ENCODE measurements at places on chromosomes 16 and 17.

DNA sequence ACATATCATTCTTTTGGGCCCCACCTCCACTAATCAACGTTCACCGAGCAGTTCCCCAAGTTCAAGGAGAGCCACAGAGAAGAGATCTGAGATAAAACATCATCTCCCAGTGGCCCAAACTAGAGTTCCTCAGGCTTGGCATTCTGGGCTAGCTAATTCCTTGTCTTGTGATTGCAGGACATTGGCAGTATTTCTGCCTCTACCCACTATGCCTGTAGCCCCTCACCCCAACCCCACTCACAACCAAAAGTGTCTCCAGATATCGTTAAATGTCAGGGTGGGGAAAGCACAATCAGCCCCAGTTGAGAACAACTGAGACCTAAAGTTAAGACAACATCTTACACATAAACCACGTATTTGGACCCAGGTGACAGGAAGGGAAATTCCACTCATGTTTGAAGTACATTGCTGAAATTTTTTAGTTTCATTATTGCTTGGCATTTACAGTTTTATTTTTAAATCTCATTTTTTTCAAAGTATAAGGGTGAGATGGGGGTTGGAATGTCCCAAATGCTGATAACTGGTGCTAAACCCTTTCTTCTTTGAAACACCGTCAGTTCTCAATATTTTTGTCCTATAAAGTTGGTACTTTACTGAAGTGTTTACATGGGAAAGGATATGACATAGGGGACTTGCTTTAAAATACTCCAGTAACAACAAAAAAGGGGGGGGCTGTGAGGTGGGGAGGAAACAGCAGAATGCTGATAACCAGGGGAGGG, 13.6 kb downstream of the ZC3H7A start:
- peak; percentile 13 for DNase-seq

GRCh38 chr17:45149669-45150664, 1.7 kb downstream of the HEXIM1 start:
- peak; percentile 81 for DNase-seq

- no peak for DNase-seq
Observed at GRCh38 chr17:34709158-34709754, 129.9 kb downstream of the TMEM132E start.

DNA sequence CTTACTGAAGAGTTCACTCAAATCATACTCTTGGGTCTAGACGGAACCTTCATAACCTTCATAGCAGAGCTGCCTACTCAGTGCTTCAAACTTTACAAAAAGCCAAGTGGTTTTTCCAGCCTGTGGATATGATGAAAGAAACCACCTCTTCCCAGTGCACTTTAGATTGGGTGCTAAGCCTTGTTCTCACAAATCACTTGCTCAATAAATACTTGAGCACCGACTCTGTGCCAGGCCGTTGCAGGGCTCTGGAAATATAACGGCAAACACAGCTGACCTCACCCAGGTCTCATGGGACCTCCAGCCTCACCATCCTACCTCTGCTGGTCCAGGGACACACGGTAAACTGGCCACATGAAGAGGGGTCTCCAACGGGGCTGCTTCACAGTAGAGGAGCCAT, 35.7 kb downstream of the CDRT4 start:
- no peak for DNase-seq

- no peak for DNase-seq
Observed at GRCh38 chr17:61805399-61805798, 57.9 kb downstream of the BRIP1 start.

- DNase-seq, result no peak
Observed at GRCh38 chr17:6439951-6440350, 4.3 kb upstream of the PIMREG start.

- no peak for DNase-seq
Observed at GRCh38 chr16:64773184-64773583, 348.7 kb downstream of the CDH11 start.

- no peak for DNase-seq
Observed at GRCh38 chr17:52666264-52666663, 507.8 kb upstream of the CA10 start.

DNA sequence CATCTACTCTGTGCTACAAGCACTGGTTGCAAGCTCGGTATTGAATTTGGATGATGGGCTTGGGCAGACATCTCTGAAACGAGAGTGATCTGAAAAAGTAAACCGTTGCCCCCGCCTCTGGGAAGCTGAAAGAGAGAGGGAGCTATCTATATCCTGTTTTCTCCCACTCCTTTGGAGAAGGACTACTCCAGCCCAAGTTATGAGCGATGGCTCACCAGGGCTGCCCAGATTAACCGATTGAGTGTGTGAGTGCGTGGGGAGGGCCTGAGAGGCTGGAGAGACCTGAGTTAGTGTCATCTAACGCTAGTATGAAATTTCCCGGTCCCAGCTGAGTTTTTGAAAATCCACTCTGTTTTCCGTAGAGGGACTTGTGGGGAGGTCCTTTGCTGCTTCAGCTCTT, 11.5 kb downstream of the MGAT5B start:
- DNase-seq, result no peak

DNA sequence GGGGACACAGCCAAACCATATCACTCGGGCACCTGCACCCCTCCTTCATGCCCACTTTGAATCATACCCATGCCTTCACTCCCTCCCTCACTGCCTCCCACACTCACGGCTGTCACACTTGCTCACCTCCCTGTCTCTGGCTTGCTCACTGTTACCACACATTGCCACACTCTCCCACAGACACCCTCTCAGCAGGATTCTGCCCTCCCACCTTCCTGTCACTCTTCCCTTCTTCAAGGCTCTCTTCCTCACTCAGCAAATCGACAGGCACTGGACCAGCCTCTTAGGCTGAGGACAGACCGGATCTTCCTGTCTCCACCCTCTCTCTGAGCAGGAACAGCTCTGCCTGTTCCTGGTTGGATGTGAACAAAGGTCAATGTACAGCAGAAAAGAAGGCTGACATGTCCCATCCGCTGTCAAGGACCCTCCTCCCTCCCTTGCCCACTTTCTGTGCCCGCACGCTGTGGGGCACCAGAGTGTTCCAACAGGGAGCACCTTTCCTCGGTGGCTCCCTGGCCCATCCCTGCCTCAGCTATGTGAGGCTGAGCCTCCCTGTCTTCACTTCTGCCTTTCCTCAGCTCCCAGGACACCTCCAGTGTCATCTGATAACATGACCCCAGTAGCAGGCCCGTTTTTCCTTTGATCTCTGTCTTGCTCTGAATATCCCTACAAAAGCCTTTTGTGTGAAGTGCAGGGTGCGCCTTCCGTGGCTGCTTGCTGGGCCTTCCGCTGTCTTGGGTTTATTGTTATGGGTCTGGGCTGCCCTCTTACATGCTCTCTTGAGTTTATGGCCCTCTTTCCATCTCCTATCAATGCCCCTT, 47.0 kb downstream of the CCDC182 start:
- no peak for DNase-seq

- DNase-seq, result no peak
Observed at GRCh38 chr16:72371307-72372086, 199.5 kb upstream of the PMFBP1 start.

GRCh38 chr17:58968426-58969061, 138.1 kb downstream of the TRIM37 start:
- peak; percentile 40 for DNase-seq

DNA sequence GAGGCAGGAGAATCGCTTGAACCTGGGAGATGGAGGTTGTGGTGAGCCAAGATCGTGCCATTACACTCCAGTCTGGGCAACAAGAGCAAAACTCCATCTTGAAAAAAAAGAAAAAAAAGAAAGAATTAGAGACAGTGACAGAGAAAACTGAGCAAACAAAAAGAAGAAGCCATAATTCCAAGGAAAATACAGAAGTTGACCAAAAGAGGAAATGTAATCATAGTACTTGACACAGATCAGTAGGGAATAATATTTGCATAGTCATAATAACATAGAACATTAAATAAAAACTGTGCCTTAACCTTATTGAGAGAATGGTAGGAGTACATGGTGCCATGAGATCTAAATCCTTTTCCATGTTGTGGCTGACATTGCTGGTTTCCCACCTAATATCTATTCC, 14.7 kb upstream of the USP31 start:
- DNase-seq, result no peak

GRCh38 chr17:12659500-12659899, 6.2 kb upstream of the MYOCD start:
- no peak for DNase-seq

GRCh38 chr16:28604186-28604565, 5.7 kb downstream of the SULT1A1 start:
- DNase-seq, result no peak

DNA sequence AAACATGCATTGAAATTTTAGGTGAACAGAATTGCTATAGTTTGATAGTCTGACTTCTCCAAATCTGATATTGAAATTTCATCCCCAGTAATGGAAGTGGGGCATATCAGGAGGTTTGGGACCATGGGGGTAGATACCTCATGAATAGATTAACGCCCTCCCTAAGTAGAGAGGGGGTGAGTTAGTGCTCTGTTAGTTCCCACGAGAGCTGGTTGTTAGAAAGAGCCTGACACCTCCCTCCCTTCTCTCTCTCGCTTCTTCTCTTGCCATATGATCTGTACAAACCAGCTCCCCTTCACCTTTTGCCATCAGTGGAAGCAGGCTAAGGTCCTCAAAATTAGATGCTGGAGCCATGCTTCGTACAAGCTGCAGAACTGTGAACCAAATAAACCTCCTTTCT, 78.8 kb downstream of the BRIP1 start:
- DNase-seq, result no peak

DNA sequence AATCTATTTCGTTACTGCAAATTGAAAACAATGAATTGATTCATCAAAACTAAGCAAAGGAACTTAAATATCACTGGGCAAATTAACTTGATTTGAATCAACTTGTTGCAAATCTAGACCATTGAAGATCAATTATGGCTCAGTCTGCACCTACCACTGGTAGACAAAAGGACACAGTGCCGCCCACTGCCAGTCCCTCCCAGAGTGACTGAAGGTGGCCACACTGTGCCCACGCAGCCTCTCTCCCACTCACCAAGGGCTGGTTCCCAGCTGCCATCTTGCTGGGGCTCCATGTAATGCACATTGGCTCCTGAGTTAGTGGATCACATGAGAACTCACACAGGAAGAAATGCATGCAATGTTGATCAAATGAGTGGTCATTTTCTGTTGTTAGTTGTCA, 78.1 kb downstream of the PLXDC1 start:
- no peak for DNase-seq

DNA sequence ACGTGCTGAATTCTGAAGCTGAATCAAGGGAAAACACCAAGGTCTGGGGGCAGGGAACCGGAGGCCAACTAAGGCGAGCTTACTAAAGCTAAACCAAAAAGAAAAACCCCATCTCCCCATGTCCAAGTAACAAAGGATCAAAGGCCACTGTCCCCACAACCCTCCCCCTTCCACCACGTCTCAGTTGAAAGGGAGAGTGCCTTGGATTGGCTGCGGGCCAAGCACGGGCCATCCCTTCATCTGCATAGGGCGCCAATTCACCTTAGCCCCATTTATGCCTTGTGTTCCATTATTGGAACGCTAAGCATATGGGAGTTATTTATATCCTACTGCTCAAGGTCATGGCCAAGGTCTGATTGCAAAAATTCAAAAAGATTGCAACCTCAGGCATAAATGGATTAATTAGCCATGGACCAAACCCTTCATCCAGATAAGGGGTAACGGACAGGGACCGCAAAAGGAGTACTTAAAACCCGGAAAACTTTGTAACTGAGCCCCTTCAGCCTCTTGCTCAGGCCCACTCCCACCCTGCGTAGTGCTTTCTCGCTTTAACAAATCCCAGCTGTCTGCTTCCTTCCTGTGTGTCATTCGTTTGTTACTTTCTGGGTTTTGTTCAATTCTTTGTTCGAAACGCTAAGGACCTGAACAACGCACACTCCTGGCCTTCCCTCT, 740 bp upstream of the ATP6V0D1 start:
- peak; percentile 79 for DNase-seq

DNA sequence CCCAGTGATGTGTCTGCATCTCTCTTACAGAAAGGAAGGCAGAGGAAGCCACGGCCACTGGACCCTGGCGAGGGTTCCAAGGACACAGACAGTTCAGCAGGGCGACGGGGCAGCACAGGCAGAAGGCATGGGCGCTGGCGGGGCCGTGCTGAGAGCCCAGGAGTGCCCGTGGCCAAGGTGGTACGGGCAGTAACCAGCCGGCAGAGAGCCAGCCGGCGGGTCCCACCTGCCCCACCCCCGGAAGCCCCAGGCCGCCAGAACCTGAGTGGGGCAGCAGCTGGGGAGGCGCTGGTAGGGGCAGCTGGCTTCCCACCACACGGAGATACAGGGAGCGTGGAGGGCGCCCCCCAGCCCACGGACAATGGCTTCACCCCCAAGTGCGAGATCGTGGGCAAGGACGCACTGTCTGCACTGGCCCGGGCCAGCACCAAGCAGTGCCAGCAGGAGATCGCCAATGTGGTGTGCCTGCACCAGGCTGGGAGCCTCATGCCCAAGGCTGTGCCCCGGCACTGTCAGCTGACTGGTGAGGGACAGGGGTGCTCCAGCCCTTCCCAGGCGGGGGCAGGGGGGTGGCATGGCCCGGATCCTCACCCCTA, 7.8 kb downstream of the XYLT2 start:
- DNase-seq, result no peak

DNA sequence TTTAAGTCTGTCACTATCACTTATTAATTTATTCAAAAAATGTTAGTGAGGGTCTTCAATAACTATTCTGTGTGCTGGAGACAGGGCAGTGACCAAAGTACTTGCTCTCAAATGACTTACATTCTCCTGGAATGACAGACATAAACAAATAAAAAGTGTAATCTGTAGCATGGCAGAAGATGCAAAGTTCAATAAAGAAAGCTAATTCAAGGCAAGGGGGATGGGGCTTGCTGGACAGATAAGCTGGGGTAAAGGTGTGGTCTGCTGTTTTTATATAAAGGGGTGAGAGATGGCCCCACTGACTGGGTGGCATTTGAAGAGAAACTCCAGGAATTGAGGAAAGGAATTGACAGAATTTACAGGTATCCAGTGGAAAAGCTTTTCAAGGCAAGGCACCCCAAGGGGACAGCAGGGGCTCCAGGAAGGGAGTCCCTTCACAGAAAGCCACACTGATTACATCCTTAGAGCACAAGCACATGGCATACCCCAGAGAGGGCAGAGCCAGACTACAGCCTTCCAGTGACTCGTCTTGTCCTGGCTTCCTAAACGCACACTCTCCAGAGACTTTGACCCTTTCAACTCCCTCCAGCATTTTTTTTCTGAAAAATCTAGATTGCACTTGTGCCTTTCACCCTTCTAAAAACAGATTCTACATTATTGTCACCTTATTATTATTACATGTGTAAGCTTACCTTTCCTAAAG, 123.7 kb upstream of the HS3ST3A1 start:
- DNase-seq, result no peak

- DNase-seq, result no peak
Observed at GRCh38 chr17:80781807-80782277, 209.8 kb upstream of the CHMP6 start.

DNA sequence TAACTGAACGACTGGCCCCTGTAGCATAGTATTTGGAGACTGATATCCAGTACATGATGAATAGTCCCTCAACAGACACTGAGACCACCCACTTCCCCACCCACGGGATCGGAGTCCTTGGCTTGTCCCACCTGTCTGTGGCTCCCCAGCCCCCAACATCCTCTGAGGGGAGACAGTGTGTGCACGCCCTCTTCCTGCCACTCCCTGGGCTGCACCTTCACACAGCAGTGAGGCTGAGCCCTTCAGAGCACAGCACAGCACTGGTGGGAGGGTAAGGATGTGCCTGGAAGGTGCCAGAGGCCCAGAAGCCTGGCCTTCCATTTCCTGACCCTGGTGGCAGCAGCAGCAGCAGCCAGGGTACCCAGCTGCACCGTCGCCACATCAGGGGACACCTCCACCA, 11.0 kb downstream of the DNASE1 start:
- no peak for DNase-seq
